ENCODE measurements at places on chromosomes 4 and X. TPM values are rescaled to one million over a fixed set of nuclear protein-coding genes. Genes with fewer than 3 reads are reported as not detected.

Gene MAGEE1
- polyA plus RNA-seq = not detected

Gene KIAA1210
- polyA plus RNA-seq = not detected

Gene PPP1R3F
- polyA plus RNA-seq = 1.7 TPM

Gene HAND2
- not detected for polyA plus RNA-seq

Gene SLC4A4
- polyA plus RNA-seq = not detected

Gene PCDH10
- not detected for polyA plus RNA-seq

Gene ETDC
- polyA plus RNA-seq = not detected

Gene GPRIN3
- polyA plus RNA-seq = 1.1 TPM

- DNase-seq = peak; percentile 49
Measured at GRCh38 chr4:77146186-77147078, 10.6 kb upstream of the CCNG2 start.

DNA sequence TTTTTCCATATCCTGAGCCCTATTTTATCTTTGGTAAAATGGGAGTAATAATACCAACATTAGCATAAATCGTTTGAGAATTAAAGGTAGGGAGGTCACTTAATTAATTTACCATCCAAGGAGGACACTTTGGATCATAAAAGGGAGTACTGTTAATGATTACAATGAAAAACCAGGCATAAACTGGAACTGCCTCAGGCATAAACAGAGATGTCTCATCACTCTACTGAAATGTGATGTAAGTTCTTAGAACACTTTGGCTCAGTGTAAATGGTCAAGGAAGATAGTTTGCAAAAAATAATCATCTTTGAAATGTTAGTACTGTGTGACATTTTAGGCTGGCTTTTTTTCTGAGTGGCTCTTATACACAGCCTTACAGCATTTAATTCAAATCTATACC, 268.7 kb downstream of the SLC39A8 start:
- DNase-seq = no peak

DNA sequence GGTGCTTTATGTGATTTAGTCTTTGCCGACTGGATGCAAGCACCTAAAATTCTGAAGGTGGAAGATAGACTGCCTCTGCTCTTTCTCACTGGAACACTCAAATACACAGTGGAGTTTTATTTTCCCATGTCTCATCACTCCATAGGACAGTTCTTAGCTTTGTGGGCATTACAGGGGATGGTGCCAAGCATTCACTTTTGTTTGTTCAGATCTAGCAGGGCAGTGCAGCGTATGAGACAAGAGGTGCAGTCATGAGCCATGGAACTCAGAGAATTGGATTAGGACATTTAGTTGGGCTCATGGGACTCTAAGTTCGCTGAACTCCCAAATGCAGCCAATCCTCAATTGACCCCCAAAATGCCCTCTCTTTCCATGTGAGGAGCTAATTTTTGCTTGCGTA, 1136.9 kb upstream of the PRKX start:
- DNase-seq = no peak

GRCh38 chr4:97116511-97116910, 1026.8 kb downstream of the STPG2 start:
- no peak for DNase-seq

DNA sequence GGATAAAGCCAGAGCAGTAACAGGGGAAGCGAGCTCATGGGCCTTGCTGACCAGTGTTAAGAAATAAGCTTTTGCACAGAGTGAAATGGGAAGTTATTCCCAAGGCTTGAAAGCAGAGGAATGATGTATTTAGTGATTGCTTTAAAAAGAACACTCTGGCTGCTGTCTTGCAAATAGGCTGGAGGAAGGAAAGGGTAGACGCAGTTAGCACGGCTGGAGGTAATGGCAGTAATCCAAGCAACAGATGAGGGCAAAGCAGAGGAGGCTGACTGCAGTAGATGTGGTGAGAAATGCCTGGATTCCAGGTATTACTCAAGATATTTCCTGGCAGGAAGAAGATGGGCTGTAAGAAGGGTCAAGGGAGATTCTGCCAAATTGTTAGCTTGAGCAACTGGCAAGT, 1342.3 kb upstream of the AGA start:
- no peak for DNase-seq

DNA sequence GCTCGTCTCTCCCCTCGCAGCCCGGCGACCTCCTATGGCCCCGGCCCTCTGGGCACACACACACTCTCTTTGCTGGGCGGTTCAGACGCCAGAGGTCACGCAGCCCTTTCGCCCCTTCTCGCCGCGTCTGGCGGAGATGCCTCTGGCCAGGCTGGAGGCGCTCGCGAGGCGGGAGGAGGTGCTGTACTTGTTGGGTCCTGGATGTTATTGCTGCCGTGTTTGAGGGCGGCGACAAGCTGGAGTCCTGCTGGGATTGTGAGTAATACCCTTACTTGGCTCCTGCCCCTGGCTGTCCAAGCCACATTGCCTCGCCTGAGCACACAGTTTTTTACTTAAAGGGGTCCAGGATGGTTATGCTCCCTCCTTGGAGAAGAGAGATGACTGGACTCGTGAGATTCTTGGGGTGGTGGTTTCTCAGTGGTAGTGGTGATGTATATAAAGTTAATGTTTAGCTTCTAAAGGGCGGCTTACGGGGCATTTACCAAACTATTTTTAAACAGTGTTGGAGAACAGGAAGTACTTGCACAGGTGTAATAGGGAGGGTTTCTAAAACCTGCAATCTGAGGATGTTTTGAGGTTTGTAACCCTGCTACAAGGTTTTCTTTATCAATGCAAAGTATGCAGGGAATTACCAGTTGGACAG, 572 bp downstream of the USP53 start:
- peak; percentile 56 for DNase-seq

DNA sequence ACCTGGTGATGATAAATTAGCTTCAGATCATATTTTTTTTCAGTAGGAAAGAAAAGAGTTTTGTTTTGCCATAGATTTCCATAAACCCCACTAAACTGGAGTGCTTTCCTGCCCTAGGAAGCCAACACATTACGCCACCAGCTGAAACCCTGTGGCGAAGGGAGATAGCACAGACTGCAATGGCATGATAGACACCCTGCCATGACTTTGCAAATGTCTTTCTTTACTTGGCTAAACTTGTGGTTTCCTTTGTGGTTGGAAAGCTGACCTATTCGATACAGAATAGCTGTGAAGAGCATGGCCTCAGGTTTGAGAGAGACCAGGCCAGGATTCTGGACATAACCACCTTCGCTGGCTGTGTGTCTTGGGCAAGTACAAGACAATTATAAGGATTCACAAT, 19.1 kb downstream of the MFAP3L start:
- DNase-seq = peak; percentile 22

DNA sequence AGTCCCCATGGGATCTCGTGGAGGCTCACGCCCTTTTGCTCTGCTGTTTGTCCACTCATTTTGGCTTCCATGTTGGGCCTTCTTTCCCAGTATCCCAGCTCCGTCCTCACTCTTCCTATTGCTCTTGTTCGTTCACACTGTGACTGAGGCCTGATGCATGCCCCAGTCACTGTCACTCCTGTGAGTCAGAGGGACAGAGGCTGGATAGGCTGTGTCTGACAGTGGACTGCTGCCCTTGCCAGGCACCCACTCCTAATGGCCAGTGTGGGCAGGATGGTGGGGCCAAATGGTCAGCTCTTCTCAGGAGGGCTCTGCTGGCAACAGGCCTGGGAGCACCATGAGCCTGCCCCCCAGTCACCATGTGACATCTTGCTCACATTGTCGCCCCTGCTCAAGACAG, 40.0 kb downstream of the HADH start:
- DNase-seq = no peak

- no peak for DNase-seq
Measured at GRCh38 chr4:187017147-187017546, 293.5 kb upstream of the FAT1 start.

DNA sequence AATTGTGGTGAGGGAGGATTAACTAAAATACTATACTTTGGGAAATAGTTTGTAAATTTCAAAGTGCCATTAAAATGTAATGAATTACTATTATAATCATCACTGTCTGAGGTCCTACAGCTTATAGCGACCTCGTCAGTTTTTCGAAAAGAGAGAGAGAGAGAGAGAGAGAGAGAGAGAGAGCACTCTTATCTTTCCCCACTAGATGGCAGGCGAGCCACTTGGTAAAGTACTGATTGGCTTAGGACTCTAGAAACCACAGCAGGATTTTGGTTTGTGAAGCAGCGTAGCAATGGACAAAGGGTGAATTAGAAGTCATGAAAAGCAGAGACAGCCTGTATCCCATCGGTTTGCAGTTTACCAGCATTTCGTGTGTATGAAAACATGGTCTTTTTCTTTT, 52.5 kb downstream of the LINC00632 start:
- peak; percentile 3 for DNase-seq

GRCh38 chrX:7115557-7115956, 32.0 kb upstream of the STS start:
- DNase-seq = no peak

DNA sequence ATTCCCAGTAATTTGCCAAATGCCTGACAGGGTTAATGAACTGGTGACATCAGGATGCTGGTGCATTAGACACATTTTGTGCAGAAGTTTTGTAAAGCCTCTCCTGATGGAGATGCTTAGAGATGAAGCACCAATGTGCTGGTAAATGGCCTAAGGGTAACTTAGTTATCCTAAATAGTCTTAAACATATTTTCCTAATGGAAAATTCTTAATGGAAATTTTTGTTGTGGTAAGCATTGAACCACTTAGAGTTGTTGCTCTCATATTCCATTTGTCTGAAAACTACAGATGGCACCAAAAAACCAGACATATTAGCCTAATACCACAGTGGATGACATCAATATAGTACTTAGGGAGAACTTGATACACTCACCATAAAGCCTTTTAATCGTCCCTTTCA, 154.5 kb upstream of the ANK2 start:
- DNase-seq = no peak

- no peak for DNase-seq
Measured at GRCh38 chr4:102734116-102734515, 26.7 kb downstream of the MANBA start.

DNA sequence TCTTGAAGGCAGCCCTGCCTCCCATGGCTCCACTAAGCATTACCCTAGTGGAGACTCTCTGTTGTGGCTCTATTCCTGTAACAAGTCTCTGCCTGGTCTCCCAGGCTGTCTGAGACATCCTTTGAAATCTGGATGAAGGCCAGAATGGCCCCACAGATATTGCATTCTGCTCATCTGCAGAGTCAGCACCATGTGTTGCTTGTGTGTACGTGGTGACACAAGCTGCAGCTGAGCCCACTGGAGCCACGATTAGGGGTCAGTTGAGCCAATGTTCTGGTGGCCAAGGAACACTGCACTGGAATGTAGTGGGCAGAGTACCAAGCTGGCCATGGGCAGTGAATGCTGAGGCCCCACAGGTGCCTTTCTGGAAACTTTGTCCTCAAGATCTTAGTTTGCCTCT, 29.2 kb downstream of the GRID2 start:
- no peak for DNase-seq

DNA sequence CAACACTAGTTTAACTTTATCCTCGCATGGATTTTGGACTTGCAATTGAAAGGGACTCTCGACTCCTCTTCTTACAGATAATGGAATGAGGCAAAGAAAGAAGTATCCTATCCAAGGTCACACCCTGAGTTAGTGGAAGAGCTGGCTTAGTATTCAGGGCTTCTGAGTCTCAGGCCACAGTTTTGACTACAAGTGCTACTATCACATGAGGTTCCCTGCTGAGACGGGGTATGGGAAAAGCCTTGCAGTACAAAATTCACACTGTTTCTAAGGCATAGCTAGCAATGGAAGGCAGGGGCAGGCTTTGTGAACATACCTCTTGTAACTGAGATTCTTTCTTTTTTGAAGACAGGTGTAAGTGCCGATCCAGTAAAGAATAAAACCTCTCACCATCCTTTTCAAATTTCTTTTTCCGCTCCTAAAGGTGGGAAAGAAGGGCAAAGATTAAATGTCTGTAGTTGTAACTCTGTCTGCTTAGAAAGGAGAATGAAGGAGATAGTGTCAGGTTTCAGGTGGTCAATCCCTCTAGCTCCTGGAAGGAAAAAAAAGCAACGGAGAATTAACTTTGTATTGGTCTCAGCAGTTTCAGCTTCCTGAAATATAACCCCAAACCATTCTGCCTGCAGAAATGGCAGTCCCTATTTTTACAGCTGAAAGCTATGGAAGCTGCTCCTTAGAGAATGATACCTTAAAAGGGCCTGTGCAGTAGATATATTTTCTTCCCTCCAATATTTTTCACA, 199.0 kb downstream of the OPHN1 start:
- DNase-seq = no peak

- DNase-seq = peak; percentile 12
Measured at GRCh38 chrX:148530464-148531077, 30.2 kb downstream of the AFF2 start.

DNA sequence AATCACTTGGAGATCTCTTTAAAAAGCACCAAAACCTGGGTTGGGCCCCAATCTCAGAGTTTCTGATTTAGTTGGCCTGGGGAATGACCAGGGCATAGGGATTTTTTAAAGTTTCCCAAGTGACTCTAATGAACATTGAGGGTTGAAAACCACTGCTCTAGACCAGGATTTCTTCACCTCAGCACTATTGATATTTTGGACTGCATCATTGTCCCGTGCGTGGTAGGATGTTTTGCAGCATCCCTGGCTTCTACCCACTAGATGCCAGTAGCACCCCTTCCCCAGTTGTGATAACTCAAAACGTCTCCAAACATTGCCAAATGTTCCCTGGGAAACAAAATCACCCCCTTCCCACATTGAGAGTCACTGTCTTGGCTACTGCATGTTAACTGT, 61.8 kb downstream of the ATXN3L start:
- DNase-seq = no peak

DNA sequence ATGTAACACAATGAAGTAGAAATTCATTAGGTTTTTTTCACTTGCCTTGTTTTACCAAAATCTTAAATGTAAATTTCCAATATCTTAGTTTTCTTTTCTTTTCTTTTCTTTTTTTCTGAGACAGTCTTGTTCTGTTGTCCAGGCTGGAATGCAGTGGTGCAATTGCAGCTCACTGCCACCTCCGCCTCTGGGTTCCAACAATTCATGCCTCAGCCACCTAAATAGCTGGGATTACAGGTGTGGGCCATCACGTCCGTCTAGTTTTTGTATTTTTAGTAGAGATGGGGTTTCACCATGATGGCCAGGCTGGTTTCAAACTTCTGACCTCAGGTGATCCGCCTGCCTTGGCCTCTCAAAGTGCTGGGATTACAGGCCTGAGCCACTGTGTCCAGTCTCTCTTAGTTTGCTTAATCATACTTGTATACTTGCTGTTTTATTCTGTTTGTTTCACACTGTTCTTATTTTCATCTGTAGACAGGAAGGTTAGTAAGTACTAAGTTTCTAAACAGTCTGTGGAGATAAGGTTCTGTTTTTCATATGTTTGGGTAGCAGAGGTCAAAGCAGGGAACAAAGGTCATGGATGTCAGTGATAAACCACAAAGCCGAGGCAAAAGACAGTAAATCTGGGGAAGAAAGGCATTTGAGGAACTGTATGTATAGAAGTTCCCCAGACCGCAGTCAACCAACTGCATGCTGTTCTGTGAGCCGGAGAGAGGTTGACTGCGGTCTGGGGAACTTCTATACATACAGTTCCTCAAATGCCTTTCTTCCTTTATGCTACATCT, 129.1 kb downstream of the CBR4 start:
- DNase-seq = peak; percentile 87

DNA sequence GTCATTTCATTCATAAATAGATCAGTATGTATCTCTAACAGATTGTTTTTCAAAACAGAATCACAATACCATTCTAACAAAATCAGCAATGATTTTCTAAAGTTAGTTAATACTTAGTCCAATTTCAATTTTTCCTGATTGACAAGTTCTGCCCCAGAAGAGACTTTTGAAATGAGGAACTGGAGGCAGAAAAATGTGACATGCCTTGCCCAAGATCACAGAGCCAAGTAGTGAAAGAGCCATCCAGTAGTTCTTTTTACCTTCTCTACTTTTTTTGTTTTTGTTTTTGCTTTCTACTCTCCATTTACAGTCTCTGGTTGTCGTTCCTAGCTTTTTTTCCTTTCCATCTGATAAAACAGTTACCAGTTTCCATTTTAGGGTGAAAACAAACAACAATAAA, 129.3 kb upstream of the TMEM164 start:
- peak; percentile 30 for DNase-seq
